ENCODE measurements at places on chromosomes 5 and 9.

DNA sequence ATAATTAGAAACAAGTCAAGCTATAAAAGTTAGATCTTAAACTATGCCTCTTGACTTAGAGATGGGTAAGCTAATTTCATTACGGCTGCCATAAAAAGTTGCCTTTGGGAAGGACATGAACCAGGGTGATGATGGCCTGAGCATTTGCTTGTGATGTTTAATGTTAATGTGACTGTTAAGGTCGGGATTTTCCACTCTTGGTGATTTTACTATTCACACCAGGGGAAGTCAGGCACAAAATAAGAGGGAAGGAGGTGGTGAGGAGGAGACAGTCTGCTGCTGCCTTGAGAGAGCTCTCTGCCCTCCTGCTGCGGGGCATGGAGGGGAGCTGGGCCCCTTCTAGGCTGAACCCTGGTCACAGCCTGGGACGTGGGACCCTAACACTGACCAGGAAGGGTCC, 34.4 kb downstream of the AHRR start:
- no peak for DNase-seq

GRCh38 chr9:78297672-78297961, 692 bp downstream of the PSAT1 start:
- no peak for DNase-seq

DNA sequence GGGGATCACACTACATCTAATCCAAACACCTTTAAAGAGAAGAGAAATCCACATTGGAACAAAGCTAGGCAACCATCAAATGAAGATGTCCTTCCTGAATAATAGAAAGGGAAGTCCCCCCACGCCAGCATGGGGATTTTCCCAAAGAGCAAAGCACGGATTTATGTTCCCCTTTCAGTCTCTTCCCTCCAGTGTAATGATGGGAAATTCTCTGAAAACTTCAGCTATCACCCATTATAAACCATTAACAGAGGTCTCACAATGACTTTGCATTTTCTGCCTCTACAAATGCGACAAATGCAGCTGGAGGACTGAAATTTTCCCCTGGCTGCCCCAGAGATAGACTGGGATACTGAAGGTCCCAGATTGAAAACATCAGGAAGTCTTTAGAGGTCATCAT, 368.7 kb downstream of the EFNA5 start:
- DNase-seq: no peak

DNA sequence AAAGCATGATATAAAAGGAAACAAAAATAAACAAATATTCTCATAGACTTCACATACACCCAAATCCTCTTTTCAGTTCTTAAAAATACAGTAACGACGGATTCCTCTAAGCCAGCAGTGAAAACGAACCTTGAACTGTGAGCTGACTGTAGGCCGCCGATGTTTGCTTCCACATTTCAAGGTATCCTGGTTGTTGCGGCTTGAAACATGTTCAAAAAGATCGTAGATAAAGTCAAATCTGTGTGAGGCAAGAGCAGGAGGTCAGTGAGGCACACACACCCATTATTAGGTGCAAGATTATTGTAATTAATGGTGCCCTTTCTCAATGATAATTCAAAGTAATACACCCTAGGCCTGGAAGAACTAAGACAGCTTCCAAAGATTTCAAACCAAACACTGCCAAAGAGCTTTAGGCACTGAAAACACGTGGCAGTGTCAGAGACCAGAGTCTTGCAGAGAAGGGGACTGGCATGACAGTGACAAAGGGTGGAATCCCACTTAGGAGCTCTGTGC, 141.2 kb upstream of the RETREG1 start:
- no peak for DNase-seq

DNA sequence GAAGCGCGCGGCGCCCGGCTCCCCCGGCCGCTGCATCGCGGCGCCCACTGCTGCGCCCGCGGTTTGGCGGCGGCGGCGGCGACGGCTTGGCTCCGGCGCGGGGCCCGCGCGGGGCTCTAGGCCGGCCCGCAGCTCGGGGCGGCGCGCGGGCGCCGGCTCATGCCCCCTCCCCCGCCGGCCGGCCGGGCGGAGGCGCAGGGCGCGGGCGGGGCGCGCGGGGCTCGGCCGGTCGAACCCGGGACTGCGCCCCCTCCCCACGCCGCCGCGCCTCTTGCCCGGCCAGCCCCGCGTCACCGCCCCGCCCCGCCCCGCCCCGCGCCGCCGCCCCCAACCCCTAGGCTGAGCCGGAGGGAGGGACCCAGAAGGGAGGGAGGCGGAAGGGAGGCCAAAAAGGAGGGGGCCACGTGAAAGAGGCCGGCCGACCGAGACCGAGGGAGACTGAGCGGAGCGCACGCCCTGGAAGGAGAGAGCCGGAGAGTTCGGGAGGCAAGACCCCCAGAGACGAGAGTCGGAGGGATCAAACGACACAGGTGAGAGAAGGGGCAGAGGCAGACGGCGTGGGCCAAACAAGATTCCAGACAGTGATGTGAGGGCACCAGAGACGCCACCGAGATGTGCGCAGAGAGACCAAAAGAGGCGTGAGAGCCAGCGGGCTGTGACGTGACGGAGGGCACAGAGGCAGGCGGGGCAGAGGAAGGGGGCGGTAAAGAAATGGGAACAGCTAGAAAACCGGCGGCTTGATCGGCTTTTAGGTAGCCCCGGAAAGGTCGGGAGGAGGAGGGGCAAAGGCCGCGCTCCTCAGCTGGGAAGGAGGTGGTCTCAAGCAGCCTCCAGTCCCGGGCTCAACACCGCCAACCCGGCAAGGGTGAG, at the start of gene BARX1:
Gene BARX1, minus strand, starts transcription at position 245 of the 870 bp plus-strand sequence. Its CDS starts 209 bp downstream, at position 36.
- DNase-seq: peak; percentile 77

GRCh38 chr9:16308645-16309044, 561.8 kb downstream of the BNC2 start:
- DNase-seq: no peak

DNA sequence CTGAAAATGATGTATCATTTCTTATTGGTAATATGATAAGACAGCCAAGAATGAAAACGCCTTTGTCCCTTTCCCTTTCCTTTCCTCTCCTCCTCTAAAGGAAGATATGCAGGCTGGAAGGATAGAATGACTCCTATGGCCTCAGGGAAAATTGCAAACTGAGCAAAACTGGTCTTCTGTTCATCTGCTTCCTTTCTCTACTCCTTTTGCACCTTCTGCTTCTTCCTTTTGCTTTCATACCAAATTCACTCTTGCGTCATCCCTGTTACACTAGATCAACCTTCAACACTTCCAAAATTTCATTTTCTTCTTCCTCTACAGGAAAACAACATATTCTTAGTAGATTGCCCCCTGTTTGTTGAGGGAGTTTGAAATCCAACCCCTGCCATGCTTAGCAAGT, 234.1 kb downstream of the ADAMTS6 start:
- no peak for DNase-seq

DNA sequence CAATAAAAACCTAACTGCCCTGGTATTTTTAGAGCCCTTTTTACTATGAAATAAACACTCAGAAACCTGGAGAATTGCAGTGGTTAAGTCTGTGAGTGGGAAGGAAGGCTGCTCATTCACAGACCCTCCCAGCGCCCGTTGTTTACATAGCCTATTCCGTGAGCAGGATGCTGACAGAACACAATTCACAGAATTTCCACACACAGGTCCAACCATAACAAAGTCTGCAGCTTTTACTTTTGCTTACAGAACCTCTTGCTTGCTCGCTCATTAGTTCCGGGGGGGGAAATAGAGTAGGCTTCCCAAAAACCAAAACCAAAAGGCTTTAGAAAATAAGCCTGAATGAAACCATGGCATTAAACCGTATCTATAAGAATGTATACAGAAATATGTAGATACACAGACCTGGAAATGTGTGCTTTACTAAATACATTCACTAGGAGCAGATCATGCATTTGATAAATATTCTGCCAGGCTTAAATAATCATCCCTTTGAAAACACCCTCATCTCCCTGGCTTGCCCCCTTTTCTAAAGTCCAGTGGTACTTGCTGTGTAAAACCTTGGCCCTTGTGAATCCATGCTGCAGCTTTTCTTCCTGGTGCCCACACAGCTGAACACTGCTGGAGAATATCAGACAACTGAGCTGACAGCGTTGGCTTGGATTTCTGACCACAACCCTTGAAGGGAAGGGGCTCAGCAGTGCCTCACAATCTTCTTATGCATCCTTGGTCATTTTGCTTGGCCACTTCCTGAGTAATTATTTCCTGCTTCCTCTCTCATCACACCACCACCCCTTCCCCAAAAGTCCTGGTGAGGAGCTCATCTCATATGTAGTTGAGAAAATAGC, 128.0 kb downstream of the FANCC start:
- DNase-seq: peak; percentile 93

GRCh38 chr9:134627417-134628353, 13.9 kb upstream of the COL5A1 start:
- peak; percentile 59 for DNase-seq

All from tongue (tissue), 3 donors.